ENCODE measurements at places on chromosomes 13 and 19.

GRCh38 chr13:44195245-44195644 lies 178.4 kb upstream of the SERP2 start:
- no peak for DNase-seq

- DNase-seq: no peak
Observed at GRCh38 chr13:71515744-71516038, 351.3 kb downstream of the DACH1 start.

DNA sequence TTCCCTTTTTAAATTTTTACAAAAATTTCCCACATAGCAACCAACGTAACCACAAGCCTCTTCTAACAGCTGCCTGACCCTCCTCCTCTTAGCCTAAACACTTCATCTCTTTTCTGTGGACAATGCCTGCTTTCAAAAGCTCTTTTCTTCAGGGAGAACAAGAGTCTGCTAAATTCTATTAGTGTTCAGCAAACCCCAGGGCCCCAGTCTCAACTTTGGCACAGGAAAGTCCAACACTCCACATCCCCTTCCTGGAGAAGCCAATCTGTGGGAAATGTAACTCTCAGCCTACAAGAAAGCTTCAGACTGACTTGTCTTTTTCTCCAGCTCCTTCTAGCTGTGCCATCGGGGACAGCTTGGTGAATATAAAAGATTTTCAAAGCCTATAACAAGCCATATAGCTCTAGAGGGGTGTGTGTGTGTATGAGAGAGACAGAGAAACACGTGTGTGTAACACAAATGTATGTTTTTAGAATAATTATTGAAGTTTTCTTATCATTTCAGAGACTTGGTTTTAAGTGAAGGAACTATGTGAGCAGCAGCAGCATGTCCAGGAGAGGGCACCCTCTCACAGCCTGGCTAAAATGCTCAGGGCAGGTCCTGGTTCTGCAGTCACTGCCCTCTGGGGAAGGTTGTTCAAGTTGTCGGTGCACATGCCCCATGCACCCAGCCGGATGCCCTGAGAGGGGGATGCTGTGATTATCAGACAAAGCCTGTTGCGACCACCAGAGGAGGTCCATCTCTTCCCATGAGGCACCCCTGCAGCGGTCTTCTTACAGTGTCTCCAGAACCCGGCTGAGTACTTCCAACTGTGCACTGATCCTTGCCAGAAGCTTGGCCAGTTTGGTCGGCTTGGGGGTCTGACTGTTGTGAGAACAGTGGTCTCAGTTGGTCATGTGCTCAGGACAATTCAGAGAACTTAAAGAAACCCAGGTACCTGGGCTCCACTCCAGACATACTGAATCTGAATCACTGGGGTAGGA lies 34.4 kb downstream of the CCDC70 start:
- DNase-seq: no peak

GRCh38 chr19:30253581-30253996 lies 118.6 kb upstream of the ZNF536 start:
- no peak for DNase-seq

DNA sequence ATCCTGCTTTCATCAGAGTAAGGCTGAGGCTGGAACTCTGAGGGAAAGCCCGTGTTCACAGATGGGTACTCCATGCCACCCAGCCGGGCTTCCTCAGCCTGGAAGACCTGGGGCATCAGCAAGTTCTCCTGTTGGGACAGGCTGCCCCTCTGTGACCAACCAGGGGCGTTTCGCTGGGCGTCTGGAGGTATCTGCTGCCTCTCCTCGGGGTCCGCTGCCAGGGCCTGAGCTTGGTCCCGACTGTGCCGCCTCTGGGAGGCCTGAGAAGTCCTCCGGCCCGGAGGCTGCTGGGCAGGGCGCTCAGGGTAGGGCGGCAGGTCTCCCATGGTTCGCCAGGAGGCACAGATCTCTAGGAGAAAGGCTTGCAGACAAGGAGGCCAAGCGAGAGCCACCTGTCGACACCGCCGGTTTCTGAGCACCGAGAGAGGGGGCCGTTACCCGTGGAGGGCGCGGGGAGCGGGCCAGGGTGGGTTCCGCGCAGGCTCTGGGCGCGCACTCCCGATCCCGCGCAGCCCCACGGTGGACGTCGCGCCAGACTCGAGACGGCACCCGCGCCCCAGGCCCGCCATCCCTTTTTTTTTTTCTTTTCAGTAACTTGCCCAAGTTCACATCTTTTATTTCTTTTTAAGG lies at the start of gene RSPH6A:
Gene RSPH6A, minus strand, starts transcription at position 458 of the 630 bp plus-strand sequence. Its CDS starts 132 bp downstream, at position 326.
- no peak for DNase-seq

DNA sequence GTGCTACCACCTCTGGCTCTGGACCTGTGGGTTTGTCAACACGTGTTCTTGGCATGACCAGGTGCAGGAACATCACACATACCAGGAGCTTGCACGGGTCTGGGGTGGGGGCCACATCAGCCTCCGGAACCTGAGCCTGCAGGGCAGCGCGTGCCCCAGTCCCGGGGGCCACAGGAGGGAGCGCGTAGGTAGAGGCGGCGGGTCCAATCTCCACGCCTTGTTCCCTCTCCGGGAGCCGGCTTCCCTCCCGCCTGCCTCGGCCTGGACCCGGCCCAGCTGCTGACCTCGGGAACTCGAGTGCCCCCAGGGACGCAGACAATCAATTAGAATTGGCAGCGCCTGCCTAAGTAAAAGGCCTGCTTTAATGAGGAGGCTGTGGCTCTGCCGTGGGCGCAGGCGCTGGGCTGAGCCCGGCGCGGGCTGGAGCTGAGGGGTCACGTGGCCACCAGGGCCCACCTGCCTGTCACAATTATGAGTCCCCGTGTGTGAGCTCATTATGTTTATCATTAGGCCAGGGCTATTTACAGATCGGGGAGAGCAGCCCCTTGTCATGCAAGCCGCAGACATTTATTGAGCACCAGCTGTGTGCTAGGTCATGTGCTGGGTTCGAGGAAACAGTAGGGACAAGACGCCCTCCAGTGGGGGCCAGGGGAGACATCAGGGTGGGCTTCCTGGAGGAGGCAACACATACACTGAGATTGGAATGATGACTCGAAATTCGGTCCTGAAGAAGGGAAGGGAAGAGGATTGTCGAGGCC lies 32.2 kb upstream of the TNFAIP8L1 start:
- no peak for DNase-seq

- no peak for DNase-seq
Observed at GRCh38 chr13:46850214-46850613, 46.6 kb downstream of the HTR2A start.

GRCh38 chr13:73189776-73190175 lies 131.0 kb downstream of the KLF5 start:
- DNase-seq: no peak

- no peak for DNase-seq
Observed at GRCh38 chr13:22736768-22737092, 444.0 kb upstream of the SGCG start.

DNA sequence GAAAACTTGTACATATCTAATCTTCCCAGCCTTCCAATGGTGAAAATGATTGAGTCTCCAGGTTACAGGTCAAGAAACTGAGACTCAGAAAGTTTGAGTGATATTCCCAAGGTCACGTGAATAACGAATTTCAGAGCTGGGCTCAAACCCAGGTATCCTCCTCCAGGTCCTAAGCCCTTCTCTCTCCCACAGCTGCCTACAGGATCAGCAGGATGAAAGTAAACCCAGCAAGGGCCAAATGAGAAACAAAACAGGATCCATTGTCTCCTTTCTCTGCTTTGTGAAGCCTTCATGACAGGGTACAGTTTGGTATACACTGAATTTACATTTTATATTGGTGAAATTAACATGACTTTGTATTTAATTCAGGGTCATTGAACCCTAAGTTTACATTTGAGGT lies 208.1 kb downstream of the RBM26 start:
- no peak for DNase-seq

DNA sequence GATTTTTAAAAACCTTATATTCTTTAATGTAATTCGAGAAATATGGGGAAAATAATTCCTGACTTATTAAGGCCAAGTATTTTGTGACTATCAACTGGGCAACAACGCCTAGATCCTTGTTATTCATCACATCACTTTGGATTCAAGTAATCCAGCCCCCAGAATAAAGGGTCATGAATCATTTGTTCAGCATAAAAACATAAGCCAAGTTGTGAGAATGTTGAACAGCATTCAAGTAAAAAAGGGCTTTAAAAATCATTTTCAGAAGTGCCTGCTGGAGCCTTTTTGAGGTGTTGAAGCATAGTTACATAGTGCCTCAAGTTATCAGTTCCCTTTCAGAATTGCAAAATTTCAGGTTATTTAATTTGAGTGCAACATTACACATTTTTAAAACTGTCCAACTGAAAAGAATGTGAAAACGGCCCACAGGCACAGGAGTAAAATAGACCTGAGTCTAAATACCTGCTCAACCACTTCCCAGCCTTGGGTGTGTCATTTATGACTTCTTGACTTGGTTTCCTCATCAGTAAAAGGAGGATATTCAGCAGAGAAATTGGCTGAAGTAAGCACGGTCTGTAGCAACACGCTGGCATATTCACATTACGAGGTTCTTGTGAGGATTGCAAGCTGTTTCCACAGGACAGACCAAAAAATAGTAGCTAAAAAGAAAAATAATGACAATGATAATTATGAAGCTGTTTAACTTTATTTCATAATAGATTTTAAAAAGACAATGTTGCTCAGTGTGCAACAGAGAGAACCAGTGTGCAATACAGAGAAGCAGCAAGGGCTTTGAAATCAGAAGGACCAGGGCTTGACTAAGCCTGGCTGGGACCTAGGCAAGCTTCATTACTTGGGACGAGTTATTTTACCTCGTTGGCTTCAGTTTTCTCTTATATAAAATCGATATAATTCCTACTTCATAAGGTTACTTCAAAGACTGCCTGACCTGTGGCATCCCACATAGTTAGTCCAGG lies 56.6 kb downstream of the MBNL2 start:
- DNase-seq: no peak

DNA sequence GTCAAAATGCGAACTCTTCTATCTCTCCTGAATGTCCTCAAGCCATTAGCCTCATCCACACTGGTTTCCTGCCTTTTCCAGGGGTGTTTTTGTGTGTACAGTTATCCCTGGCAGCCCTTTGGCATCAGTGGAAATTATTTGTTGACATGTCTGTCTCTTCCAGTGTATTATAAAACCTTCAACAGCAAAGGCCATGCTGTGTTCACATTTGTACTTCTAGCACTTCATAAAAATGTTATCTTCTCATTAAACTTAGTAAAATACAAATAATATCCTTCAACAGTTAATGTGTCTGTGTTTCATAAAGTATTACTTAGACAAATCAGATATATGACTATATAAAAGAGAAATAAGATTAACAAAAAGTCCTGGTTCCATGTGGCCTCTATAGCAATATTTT lies 359.5 kb upstream of the ARGLU1 start:
- DNase-seq: no peak

- no peak for DNase-seq
Observed at GRCh38 chr19:18153556-18154134, 682 bp downstream of the PIK3R2 start.

DNA sequence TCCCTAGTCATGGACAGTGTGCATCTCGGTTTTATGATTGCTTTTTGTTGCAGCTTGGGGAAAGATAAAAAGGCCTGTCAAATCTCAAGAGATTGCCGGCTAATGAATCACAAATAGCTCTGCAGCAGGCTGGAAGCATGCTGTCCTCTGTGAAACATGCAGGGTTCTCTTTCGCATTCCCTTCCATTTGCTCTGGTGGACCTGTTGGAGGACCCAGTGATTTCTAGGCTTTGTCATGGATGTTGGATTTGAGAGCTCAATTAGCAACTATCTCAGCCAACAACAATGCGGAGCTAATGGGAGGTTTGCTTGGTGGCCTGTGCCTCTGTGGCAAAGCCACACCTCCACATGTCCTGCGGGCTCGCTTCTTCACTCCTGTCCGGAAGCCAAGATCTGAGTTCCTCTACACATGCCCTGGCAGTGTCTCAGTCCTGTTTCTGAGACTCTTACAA lies 418.1 kb upstream of the ARGLU1 start:
- DNase-seq: no peak

DNA sequence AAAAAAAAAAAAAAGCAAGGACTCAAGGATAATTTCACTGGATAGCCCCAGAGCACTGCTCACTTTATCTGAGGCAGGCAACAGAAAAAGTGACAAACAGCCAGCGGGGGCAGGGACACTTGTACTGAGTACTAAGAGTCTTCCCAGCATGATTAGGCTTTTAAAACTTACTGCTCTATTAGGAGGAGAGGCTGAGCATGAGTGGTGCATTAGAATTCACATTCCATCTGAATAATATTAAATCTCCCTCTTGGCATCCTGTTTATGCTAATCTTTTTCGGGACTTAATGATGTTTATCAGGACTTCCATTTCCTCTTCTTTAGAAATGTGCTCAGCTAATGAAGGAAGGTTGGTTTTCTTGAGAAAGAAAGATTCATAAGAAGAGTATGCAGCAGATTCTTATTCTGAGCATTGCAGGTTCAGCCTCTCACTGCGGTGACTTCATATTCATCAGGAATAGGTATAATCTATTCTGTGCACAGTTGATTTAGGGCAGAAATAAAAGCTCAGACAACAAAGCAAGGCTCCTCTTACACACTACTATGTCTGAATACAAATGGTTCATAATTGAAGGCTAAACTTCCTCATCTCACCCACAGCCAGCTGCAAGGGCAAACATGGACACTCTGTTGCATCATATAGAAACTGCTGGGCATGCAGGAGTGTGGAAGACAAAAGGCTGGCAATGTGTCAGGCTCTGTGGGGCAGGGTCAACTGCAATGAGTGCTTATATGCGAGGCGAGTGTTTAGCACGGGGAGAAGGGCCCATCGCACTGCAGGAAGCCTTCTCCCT lies 107.0 kb downstream of the KL start:
- no peak for DNase-seq

DNA sequence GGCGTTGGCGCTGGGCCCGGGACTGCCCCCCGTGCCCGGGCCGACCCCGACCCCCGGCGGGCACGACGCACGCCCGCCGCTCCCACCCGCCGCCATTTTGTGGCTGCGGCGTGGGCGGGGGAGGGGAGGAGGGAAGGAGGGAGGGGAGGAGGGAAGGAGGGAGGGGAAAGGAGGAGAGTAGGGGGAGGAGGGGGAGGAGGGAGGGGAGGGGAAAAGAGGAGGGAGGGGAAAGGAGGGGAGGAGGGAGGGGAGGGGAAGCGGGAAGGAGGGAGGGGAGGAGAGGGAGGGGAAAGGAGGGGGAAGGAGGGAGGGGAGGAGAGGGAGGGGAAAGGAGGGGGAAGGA lies at the start of gene BTBD2:
Gene BTBD2, minus strand, starts transcription at position 107 of the 343 bp plus-strand sequence. Its CDS starts 11 bp downstream, at position 96.
- no peak for DNase-seq

DNA sequence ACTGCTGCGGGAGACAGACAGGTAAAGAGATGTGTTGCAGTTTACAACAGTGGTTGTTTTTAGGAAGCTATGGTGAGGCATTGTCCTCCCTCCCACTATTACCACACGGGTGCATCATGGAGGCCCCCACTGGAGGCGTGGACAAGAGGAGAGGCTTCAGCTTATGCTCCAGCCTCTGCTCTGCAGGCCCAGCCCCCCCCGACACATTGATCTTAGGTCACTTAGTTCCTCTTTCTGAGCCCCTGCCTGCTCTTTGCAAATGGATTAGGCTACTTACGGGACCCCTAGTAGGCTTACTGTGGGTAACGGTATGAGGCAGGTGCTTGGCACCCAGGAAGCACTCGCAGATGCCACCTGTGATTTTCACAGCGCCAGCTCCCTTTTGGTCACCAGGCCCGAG lies 123.9 kb downstream of the SLC7A1 start:
- no peak for DNase-seq

All from NCI-H1048 (cell line).